NCI-H2081 (cell line): ENCODE measurements at places on chromosomes 6 and 20.
A peak's percentile ranks its signal among the peaks of the same experiment; 100 is the strongest.

GRCh38 chr6:13528232-13528631 is 40.8 kb upstream of the GFOD1 start:
- peak; percentile 4 for DNase-seq

GRCh38 chr6:25042036-25042521 is 106.3 kb upstream of the RIPOR2 start:
- peak; percentile 79 for DNase-seq

DNA sequence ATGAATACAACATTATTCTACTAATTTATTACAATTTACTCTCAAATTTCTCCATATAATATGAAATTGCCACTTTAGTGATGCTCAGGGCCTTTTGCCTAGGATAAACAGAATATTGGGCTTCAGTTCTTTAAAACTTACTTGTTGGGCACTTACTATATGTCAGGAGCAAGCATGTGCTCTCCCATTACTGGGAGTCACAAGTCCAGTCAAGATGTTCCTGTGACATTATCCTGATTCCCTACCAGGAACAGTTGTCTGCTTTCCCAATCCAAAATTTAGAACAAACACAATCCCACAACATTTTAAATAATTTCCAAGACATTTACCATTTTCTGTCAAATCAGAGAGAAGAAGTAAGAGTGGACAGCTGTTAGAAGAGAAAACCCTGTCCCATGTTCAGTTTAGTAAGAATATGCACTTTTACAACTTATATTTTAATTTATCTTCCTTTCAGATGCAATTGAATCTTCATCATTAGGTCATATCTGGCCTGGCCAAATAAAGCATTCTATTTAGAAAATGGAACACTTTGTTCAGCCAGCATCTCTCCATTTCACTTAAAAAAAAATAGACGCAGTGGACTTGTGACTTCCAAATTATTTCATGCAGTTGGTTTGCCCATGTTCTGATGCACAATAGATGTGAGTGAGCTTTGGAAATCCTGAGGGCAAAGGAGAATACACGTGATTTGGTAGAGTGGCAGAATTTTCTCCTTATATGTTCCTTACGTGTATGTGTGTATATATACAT is 159.8 kb downstream of the CLIC5 start:
- DNase-seq = no peak

- DNase-seq = no peak
Measured at GRCh38 chr6:72533606-72534005, 88.3 kb upstream of the KCNQ5 start.

DNA sequence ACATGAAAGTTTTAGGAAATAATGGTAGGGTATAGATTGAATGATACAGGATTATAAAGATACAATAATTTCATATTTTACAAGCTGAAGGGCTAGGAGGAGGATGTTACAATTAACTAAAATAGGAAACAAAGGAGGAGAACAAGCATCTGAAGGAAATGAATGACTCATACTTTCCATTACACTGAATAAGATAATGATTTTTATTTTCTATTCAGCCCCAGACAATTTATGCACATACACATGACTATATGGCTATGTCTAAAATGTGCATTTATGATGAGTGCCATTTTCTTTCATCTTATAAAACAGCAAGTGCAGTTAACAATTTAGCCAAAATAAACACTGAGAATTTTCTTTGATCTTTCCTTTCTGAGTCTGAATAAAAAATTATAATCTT is 994.6 kb upstream of the ADGRB3 start:
- no peak for DNase-seq

- no peak for DNase-seq
Measured at GRCh38 chr20:4406627-4407026, 315.1 kb upstream of the PRND start.

GRCh38 chr20:63381781-63382431 is 20.8 kb upstream of the CHRNA4 start:
- DNase-seq = no peak

DNA sequence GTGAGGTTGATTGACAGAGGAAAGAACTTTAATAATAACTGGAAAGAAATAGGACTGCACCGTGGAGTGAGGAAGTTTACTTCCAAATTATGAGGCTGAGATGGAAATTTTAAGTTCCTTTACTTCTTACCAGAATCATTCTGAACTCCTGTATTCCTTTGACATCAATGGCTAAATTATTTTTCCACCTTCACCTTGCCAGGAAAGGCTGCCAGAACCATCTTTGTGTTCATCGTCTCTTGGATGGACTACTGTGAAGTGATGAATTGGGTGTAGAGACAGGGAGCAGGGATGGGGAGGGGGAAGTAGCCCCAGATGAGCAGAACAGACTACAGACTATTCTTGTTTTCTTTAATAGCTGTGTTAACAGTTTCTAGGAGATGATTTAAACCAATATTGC is 102.1 kb upstream of the CEP162 start:
- no peak for DNase-seq

DNA sequence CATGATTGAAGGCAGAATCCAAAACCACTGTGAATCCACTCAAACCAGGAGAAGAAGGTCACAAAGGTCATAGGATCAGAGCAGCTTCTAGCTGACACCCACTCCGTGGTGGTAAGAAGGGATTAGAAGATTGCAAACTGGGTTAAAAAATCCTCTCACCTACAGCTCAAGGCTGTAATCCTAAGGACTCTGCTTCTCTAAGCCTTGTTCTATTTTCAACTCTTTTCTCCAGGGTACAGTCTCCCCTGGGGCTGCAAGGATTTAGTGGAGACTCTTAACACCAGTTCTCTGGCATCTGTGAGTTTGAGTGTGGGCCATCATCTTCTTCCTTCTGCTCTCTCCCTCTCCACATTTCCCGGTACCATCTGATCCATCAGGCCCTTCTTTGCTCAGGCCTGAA is at the start of gene GUCA1A:
Gene GUCA1A (plus strand): TSS at position 264 of the 400 bp plus-strand sequence. CDS start 250 bp downstream, outside the sequence.
- no peak for DNase-seq

GRCh38 chr6:163010145-163010544 is 282.4 kb downstream of the PACRG start:
- no peak for DNase-seq

DNA sequence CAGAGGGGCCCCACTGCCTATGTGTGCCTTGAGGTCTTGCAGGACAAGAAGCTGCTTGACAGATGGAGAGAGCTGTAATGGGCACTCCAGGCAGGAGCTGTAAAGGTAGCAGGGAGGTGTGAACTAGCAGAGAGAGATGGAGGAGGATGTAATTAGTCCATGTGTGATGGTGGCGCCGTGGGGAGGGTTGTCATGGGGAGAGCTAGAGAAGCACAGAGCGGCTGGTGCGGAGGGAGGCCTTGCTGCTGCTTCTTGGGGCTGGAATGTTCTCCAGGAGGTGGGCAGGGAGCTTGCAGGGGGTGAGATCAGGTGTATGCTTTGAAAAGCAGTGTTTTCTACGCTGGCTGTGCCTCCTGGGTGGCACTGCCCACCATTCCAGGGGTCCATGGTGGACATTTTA is 32.1 kb downstream of the APCDD1L start:
- DNase-seq = no peak

GRCh38 chr20:18288749-18289267 is 481 bp downstream of the ZNF133 start:
- DNase-seq = no peak

DNA sequence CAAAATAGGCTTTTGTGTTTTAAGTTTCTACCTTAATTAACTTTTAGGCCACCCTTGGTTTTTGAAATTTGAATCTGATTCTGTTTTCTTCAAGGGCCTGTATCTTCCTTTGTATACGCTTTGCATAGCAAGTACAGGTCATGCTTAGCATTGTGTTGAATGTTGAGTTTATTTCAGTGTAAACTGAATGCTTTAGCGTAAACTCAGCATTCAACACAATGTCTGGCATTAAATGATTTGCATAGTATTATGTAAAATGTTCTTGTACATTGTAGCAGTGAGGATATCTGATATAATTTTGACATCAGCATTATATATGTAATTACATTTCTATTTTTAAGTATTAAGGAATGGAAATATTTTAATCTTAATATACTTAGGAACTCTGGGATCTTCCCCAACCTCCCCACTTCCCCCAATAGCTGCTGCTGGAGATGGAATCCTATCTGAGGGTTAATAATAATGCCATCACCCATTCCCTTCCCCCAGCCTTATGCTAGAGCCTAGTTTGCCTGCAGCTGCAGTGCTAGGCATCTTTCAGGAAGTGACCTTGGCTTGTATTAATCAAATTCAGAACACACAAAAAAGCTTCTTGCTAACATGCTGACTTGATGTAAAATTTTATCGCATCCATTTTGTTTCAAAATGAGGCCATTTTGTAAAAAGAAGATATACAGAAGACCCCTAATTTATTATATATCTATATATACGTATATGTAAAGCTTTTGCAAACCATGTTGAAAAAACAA is 73.1 kb downstream of the NCOA3 start:
- peak; percentile 87 for DNase-seq

- DNase-seq = no peak
Measured at GRCh38 chr6:13352165-13352564, 23.8 kb upstream of the TBC1D7 start.

GRCh38 chr20:46690219-46691106 is 1.2 kb upstream of the TP53RK start:
- DNase-seq = no peak

- DNase-seq = no peak
Measured at GRCh38 chr6:20314866-20315845, 86.5 kb upstream of the E2F3 start.
